ENCODE measurements at places on chromosomes 16 and 17.

- no peak within 1 kb of the TSS for H3K27ac ChIP-seq
- DNase-seq, result no peak
- H3K27me3 ChIP-seq, result peaks cover 70% of the 10 kb centered on the region
- peak within 1 kb of the TSS; percentile 31 for H3K4me3 ChIP-seq
- H3K36me3 ChIP-seq, result no peaks in the 10 kb centered on the region
These were observed at the start of gene MT1A for GRCh38 chr16:56637814-56638750. Gene MT1A, plus strand, starts transcription at chr16:56638666. Its CDS starts 73 bp downstream, at chr16:56638739.

- H3K27me3 ChIP-seq, result no peaks in the 10 kb centered on the region
- no peak overlapping the region for H3K27ac ChIP-seq
- peak; percentile 24 for DNase-seq
- peaks cover 13% of the 10 kb centered on the region for H3K4me1 ChIP-seq
- no peaks in the 10 kb centered on the region for H3K36me3 ChIP-seq
These were observed 72.0 kb downstream of the MSI2 start for GRCh38 chr17:57328109-57328882.

GRCh38 chr16:24983561-24983960 lies 31.6 kb downstream of the ARHGAP17 start:
- no peaks in the 10 kb centered on the region for H3K36me3 ChIP-seq
- H3K27me3 ChIP-seq, result no peaks in the 10 kb centered on the region
- peak; percentile 67 for DNase-seq
- H3K4me3 ChIP-seq, result no peak overlapping the region
- peak overlapping the region; percentile 79 for H3K27ac ChIP-seq

DNA sequence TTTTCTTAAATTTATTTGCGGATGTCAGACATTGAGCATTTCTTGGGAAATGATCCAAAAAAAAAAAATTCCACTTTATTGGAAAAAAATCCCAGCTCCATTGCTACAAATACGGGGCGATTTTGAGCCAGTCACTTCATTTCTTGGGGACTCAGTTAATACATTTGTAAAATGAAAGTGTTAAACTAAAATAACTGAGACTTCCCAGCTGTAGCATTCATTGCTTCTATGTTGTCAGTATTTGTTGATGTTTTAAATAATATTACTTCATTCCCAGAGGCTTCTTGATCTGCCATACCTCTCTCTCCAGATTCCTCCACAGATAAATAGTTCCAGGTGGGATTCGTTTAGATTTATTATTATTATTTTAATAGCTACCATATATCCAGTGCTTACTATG lies 77.1 kb upstream of the HS3ST3A1 start:
- H3K4me3 ChIP-seq, result no peak overlapping the region
- DNase-seq, result no peak
- H3K27ac ChIP-seq, result no peak overlapping the region
- no peaks in the 10 kb centered on the region for H3K27me3 ChIP-seq
- no peaks in the 10 kb centered on the region for H3K4me1 ChIP-seq

DNA sequence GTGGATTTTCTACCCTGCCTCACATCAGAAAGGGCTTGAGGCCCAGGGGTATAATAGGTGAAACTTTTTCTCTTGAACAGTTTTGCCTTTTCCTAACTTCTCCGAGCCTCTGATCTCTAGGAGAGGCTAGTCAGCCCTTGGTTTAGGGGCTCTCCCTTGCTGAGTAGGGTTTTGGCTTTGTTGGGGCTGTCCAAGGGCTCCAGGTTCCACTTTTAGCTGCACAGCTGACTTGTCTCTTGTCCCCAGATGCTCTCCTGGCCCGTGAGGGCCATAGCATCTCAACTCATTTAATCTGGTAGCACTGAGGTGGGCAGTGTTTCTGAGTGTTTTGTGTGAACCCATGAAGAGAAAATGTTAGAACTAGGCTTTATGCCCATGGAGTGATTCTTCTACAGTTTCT lies 103.9 kb downstream of the MSI2 start:
- no peaks in the 10 kb centered on the region for H3K36me3 ChIP-seq
- no peak overlapping the region for H3K27ac ChIP-seq
- H3K27me3 ChIP-seq, result no peaks in the 10 kb centered on the region
- H3K4me1 ChIP-seq, result peaks cover 15% of the 10 kb centered on the region
- no peak overlapping the region for H3K4me3 ChIP-seq
- no peak for DNase-seq

DNA sequence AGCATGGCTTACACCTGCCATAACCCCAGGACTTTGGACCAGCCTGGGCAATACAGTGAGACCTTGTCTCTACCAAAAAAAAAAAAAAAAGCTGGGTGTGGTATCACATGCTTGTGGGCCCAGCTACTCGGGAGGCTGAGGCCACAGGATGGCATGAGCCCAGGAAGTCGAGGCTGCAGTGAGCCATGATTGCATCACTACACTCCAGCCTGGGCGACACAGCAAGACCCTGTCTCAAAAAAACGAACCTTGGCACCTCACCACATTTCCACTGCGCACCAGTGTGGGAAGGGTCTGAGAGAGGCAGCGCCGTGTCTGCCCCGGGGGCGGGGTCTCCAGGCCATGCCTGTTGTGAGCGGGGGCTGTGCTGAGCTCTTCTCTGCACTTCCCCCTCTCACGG lies 6.3 kb downstream of the ACSF3 start:
- peaks cover 5% of the 10 kb centered on the region for H3K4me1 ChIP-seq
- peaks cover 17% of the 10 kb centered on the region for H3K36me3 ChIP-seq
- H3K27me3 ChIP-seq, result no peaks in the 10 kb centered on the region

DNA sequence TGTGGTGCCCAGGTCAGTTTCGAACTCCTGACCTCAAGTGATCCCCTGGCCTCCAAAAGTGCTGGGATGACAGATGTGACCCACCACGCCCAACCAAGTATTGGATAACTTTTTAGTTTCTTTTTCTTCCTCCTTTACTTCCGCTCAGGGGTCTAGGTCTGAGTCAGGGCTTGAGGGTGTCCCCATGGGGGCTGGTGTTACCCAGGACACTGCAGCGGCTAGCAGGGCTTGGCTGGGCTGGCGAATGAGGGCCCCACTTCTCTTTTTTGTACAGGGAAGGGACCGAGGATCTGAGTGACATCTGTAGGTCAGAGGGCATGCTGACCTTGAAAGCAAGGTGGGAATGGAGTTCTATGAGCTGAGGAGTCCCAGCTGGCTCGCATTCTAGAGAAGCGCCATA lies 24.9 kb downstream of the RAB11FIP3 start:
- no peak for DNase-seq
- peaks cover 5% of the 10 kb centered on the region for H3K4me1 ChIP-seq
- H3K4me3 ChIP-seq, result no peak overlapping the region
- no peaks in the 10 kb centered on the region for H3K36me3 ChIP-seq
- no peak overlapping the region for H3K27ac ChIP-seq

DNA sequence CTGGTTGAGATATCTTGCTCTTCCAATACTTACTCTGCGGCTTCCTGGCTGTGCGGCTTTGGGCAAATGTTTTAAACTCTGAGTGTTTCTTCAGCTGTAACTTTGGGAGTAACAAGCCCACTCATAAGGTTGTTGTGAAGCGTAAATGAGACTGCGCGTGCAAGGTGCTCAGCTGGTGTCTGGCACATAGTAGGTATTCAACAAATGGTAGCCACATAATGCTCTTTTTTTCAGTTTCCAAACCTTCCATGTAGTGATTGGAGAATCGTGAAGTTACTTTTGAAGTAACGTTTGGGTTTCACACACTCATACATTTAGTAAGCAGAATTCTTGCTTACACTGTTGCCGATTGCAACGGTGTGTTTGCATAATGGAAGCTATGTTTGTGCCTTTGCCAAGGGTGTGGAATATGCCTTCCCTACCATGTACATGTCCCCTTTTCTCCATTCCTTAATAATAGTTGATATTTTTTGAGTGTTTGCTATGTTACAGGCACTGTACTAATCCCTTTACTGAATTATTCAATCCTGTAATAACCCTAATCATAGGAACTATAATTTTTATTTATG lies 829 bp downstream of the DHRS7B start:
- no peak for DNase-seq
- peak overlapping the region; percentile 69 for H3K27ac ChIP-seq
- H3K4me1 ChIP-seq, result peaks cover 12% of the 10 kb centered on the region
- peak overlapping the region; percentile 78 for H3K4me3 ChIP-seq
- no peaks in the 10 kb centered on the region for H3K27me3 ChIP-seq
- no peaks in the 10 kb centered on the region for H3K36me3 ChIP-seq

GRCh38 chr16:87438611-87438985 lies 46.5 kb downstream of the MAP1LC3B start:
- no peaks in the 10 kb centered on the region for H3K27me3 ChIP-seq
- H3K36me3 ChIP-seq, result no peaks in the 10 kb centered on the region
- peaks cover 13% of the 10 kb centered on the region for H3K4me1 ChIP-seq
- no peak overlapping the region for H3K27ac ChIP-seq

DNA sequence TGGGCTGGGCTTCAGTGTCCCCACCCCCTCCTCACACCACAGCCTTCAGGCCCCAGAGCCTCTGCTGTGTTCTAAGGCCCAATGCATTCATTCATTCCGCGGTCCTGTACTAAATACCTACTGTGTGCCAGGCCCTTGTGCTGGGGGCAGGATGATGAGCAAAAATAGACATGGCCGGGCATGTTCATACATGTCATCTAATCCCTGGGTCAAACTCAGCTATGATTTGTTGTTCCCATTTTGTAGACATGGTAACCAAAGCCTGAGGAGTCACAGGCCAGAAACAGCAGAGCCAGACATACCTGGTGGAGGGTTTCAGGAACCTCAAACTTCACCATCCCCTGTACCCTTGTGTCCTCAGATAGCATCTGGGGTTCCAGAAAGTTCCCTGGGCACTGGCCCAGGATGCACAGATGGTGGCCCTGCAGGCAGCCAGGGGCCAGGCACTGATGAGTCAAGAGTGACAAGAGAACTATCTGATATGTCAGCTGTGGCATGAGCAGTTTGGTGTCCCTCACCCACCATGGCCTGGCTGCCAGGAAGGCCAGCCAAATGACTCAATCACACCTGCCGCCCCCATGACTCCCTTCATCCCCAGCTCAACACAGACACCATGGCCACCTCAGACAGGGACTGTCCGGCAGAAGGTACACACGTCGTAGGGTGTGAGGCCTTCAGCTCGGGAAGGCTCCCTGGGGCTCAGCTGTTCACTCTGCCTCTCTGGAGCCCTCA lies 2.7 kb upstream of the RRAD start:
- H3K36me3 ChIP-seq, result no peaks in the 10 kb centered on the region
- H3K4me1 ChIP-seq, result peaks cover 11% of the 10 kb centered on the region
- no peak overlapping the region for H3K27ac ChIP-seq
- H3K4me3 ChIP-seq, result no peak overlapping the region

- no peak overlapping the region for H3K4me3 ChIP-seq
- no peaks in the 10 kb centered on the region for H3K36me3 ChIP-seq
- DNase-seq, result no peak
- H3K27me3 ChIP-seq, result peaks cover 8% of the 10 kb centered on the region
- H3K27ac ChIP-seq, result no peak overlapping the region
These were observed 402.6 kb upstream of the KIF2B start for GRCh38 chr17:53420035-53420641.

- peak overlapping the region; percentile 49 for H3K27ac ChIP-seq
- H3K27me3 ChIP-seq, result no peaks in the 10 kb centered on the region
- H3K36me3 ChIP-seq, result peaks cover 33% of the 10 kb centered on the region
- DNase-seq, result no peak
- peaks cover 25% of the 10 kb centered on the region for H3K4me1 ChIP-seq
These were observed 54.6 kb upstream of the CORO6 start for GRCh38 chr17:29677221-29677791.

- no peak overlapping the region for H3K27ac ChIP-seq
- H3K4me3 ChIP-seq, result no peak overlapping the region
- peaks cover 33% of the 10 kb centered on the region for H3K4me1 ChIP-seq
These were observed 290.0 kb upstream of the SOX9 start for GRCh38 chr17:71830866-71831265.

GRCh38 chr16:1584926-1585484 lies 26.9 kb downstream of the IFT140 start:
- H3K27ac ChIP-seq, result no peak overlapping the region
- H3K4me3 ChIP-seq, result no peak overlapping the region
- DNase-seq, result no peak

DNA sequence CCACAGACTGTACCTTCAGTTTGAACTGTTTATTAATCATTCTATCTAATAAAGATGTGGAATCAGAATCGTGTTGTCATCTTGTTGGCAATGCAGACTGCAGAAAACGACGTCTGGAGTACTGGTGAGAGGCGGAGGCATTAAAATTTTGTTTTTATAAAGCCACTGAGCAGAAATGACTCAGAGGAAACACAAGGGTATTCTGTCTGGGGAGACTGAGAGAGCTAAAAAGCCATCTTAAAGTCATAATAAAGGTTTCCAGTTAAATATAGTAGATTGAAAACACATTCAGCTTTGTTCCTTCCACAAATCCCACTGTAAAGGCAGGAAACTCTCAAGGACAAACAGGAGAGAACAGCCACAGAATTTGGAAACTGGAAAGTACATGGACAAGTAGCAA lies 74.2 kb downstream of the CPPED1 start:
- H3K27ac ChIP-seq, result no peak overlapping the region
- H3K4me1 ChIP-seq, result no peaks in the 10 kb centered on the region
- H3K4me3 ChIP-seq, result no peak overlapping the region
- DNase-seq, result no peak

DNA sequence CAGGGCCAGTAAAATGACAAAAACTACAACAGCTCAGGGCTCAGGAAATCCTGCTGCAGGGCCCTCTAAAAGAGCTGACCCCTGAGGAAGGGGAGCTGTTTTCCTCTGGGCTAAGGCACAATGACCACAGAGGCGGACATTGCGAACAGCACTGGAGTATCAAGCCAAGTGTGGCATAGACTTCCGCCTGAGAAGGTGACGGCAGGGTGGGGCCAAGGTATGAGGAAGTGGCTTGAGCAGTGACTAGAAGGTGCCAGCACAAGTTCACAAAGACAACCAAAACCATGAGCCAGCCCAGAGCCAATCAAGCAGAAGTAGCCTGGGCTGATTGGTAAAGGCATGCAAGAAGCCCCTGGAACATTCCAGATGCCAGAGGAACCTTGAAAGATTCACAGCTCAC lies 13.9 kb downstream of the ERN2 start:
- H3K4me1 ChIP-seq, result no peaks in the 10 kb centered on the region
- no peak for DNase-seq
- H3K36me3 ChIP-seq, result no peaks in the 10 kb centered on the region
- no peak overlapping the region for H3K27ac ChIP-seq
- H3K4me3 ChIP-seq, result no peak overlapping the region

- DNase-seq, result no peak
- H3K36me3 ChIP-seq, result no peaks in the 10 kb centered on the region
These were observed 115.6 kb upstream of the CDH5 start for GRCh38 chr16:66250686-66251431.

DNA sequence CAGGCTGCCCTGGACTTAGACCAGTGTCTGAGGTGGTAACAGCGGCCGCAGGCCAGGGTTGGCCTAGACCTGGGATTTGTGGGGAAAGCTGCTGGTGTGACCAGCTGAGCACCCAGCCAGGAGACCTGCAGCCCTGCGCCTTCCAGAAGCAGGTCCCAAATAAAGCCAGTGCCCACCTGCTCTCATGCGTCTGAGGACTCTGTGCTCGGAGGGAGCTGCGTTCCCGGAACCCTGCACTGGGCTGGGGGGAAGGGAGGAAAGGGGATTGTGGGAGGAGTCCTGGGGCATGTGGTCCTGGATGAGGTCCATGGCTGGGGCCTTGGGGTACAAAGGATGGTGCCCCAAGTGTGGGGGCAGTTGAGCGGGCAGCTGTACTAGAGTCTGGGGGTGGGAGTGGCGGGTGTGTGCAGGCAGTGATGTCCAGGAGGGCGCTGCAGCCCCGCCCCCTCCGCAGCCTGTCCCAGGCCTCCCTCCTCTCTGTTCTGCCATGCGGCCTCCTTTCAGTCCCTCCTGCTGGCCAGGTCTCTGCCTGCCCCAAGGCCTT lies 1.8 kb upstream of the NECAB2 start:
- H3K27ac ChIP-seq, result no peak overlapping the region
- H3K27me3 ChIP-seq, result peaks cover 7% of the 10 kb centered on the region
- no peaks in the 10 kb centered on the region for H3K4me1 ChIP-seq
- no peak overlapping the region for H3K4me3 ChIP-seq
- no peak for DNase-seq
- no peaks in the 10 kb centered on the region for H3K36me3 ChIP-seq

All from A673 (cell line).